ENCODE measurements at places on chromosomes 7 and 10.
A peak's percentile ranks its signal among the peaks of the same experiment; 100 is the strongest.

GRCh38 chr10:3043512-3044368, 23.6 kb upstream of the PFKP start:
- DNase-seq: peak; percentile 41

GRCh38 chr7:111827863-111828504, 265.7 kb upstream of the IMMP2L start:
- DNase-seq: no peak

GRCh38 chr10:30192846-30193608, 133.6 kb upstream of the JCAD start:
- no peak for DNase-seq

DNA sequence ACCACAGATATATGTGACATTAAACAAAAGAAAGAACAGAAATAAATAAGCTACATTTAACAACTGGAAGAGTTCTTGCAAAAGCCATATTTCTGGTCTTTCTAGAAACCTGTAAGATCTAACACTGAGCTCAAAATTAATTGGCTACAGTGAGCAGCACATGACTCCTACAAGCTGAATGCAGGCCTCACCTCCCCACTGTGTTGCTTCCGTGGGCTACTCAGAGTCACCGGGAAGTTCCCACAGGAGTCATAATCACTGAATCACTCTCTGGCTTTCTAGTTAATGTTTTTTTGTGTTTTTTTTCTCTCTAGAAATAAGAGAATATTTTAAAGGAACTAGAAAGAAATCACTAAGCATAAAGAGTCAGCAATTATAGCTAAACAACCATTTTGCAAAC, 10.2 kb upstream of the MRPS24 start:
- DNase-seq: no peak

GRCh38 chr10:69994262-69994661, 58.4 kb upstream of the MACROH2A2 start:
- DNase-seq: no peak

- no peak for DNase-seq
Measured at GRCh38 chr10:22673091-22673392, 41.3 kb downstream of the PIP4K2A start.

DNA sequence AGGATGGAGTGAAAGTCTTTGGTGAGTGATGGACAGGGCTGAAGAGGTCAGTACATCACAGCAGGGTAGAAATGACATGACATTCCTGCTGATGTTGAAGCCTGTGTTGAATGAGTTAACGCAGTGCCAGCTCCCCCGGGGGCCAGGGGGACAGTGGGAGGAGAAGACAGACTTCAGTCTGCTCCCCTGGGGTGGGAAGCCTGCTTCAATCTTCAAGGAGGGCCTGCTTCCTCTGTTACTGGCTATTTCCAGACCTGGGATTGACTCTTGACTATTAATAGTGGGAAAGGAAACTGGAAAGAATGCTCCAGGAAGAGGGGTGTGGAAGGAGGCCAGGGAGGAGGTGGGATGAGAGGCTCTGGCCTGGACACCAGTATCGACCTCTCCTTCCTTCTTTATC, 27.2 kb downstream of the PODXL start:
- no peak for DNase-seq

DNA sequence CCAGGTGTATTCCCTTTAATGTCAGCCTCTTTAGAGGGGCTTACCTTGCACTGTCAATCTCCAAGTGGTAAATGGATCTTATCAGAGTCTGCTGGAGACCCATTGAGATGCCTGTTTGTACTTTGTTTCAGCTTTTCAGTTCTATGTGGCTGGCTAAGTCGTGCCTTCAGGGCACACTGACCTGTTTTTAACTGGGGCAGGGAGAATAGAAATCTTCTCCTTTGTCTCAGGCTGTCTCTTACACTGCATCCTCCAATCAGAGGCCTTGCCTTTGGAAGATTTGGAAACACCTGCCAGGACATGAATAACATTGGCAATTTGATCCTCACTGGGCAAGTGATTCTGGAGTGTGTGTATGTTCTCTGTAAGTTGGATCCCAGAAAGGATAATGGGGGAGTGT, 65.0 kb downstream of the POU6F2 start:
- DNase-seq: no peak

GRCh38 chr7:30848121-30848855, 63.4 kb upstream of the AQP1 start:
- no peak for DNase-seq

- no peak for DNase-seq
Measured at GRCh38 chr7:106640368-106641141, 20.4 kb downstream of the CCDC71L start.

DNA sequence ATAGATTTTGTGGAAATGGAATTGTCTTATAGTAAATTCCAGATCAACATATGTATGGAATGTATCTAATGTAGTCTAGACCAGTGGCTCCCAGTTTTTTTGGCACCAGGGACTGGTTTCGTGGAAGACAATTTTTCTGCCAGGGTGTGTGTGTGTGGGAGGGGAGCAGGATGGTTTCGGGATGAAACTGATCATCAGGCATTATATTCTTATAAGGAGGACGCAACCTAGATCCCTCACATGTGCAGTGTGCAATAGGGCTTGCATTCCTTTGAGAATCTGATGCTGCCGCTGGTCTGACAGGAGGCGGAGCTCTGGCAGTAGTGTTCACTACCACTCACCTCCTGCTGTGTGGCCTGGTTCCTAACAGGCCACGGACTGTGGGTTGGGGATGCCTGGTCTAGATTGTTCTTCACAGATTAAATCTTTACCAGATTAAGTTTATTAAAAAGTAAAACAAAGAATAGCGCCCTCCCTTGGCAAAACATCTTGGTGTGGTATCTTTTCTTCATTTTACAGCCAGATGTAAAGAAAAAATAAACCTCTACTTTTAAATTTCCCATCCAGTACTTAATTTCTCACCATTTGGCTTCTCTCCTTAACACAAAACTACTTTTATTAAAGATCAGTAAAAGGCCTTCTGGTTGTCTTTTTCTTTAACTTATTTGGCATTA, 48.4 kb downstream of the SEPTIN7 start:
- no peak for DNase-seq

- DNase-seq: peak; percentile 39
Measured at GRCh38 chr7:88969167-88969566, 173.6 kb upstream of the TEX47 start.

DNA sequence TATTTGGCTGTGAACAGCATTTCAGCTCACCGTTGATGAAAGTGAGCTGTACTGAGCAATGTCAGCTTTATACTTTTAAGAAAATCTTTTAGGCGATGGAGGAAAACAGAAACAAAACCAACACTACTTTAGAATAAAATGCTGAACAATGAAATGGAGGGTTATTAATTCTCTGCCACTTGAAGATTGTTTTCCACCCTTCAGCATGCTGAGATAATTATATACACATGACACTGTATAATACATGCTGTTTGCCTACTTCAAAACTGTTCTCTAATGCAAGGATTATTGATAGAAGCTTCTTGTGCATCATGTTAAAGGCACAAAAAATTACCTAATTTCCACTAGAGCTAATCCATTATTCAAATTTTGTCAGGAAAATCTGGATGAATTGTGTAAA, 66.8 kb downstream of the CACNA2D1 start:
- peak; percentile 86 for DNase-seq

GRCh38 chr10:10367264-10367663, 650.4 kb upstream of the CELF2 start:
- DNase-seq: peak; percentile 64

DNA sequence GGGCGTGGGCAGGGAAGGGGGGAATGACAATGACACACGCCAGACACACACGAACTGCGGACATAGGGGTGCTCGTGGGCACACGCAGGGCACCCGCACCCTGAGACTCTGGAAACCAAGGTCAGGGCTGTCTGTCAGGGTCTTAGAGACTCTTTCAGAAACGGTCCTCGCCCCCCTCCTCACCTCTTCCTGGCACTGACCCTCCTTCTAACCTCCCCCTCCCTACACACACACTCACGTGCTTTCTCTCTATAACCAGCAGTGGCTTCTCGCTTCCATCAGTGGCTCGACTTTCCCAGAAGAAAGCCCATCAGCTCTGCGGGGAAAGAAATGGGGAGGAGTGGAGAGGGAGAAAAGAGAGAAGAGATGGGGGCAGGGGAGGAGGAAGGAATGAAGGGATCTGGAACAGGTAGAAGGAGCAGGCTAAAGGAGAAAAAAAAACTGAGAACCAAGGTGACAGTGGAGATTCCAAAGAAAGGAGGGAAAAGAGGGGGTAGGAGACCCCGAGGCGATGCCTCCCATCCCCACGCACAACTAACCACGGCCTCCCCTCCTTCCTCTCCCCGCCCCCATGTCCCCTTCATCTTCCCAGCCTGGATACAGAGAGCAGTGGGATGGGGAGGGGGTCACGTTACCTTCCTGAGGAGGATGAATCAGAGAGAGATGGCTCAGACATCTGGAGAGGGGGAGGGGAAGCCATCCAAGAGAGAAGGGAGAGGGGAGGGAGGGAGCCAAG, 1.7 kb upstream of the VGF start:
- no peak for DNase-seq

DNA sequence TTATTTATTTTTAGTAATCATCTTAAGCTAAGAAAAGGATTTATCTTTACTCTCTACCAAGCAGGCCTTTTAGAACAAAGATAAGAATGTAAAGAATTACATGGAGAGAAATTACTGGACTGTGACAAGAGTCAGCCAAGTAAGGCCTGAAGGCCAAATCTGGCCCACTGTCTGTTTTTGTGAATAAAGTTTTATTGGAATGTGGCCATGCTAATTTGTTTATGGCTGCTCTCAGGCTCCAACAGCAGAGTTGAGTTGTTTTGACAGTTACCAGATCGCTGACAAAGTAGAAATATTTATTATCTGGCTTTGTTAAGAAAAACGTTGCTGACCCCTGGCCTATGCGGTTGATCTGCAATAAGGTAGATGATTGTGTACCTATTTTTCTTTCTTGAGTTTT, 6.1 kb downstream of the ARID5B start:
- no peak for DNase-seq

DNA sequence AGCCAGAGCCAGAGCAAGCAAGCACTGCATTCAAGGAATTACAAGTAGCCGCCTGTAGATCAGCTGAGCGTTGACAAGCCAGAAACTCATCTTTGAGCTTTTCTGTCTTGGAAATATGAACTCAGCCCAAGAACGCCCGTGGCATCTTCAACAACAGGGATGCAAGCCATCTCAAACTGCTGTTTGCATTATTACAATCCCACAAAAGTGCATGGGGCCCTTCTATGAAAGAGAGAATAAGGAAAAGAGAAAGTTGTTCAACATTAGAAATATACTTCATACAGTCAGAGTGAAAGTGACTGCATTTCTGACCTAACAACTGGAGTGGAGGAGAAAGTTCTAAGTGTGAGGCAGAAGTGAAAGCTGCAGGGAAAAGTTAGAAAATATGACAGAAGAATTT, 6.5 kb downstream of the SGCE start:
- no peak for DNase-seq

DNA sequence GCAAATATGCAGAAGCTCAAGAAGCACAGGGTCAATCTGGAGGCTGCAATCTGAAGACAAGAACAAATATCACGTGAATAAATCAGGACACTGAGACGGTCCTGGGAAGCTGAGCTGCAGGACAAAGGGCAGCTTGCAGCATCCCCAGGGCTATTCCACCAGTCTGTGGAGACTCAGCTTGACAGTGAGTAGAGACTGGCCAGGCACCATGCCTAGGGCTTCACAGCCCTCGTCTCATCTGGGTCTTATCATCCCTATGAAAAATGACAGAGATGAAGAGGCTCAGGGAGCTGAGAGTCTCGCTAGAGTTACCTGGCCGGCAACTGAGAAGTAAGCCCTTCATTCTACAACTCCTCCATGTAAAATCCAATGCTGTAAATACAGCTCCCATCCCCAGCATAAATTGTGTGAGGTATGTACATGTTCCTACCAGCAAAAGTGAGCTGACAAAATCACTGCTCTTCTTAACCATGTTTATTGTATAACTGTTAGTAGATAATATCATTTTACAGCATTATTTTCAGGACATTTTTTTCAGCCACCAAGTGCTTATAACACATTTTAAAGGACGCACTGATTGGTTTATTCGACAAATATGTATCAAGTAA, 186.6 kb upstream of the IGFBP3 start:
- no peak for DNase-seq

DNA sequence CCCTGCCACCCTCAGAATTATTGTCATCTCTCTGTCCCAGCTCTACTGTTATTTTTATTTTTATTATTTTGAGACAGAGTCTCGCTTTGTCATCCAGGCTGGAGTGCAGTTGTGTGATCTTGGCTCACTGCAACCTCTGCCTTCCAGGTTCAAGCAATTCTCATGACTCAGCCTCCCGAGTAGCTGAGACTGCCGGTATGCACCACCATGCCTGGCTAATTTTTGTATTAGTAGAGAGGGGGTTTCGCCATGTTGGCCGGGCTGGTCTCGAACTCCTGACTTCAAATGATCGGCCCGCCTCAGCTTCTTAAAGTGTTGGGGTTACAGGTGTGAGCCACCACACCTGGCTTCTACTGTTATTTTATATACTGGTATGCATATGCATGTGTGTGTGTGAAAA, 11.0 kb downstream of the CALHM2 start:
- DNase-seq: no peak

GRCh38 chr10:104350127-104350635, 3.5 kb upstream of the CFAP58 start:
- peak; percentile 51 for DNase-seq

- DNase-seq: no peak
Measured at GRCh38 chr10:32411797-32412498, 34.0 kb upstream of the CCDC7 start.

DNA sequence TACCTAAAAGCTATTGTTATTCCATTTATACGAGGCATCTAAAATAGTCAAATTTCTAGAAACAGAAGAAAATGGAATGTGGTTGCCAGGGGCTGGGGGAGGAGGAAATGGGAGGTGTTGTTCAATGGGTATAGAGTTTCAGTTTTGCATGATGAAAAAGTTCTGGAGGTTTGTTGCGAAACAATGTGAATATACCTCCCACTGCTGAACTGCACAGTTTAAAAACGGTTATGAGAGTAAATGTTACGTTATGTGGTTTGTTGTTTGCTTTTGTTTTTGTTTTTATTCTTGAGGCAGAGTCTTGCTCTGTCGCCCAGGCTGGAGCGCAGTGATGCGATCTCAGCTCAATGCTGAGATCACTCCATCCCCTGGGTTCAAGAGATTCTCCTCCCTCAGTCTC, 64.9 kb upstream of the NRBF2 start:
- DNase-seq: no peak

GRCh38 chr10:75234017-75234682, 1.6 kb downstream of the COMTD1 start:
- DNase-seq: peak; percentile 68

- DNase-seq: no peak
Measured at GRCh38 chr7:37251222-37251621, 197.4 kb downstream of the ELMO1 start.

- DNase-seq: no peak
Measured at GRCh38 chr7:666454-667292, 59.8 kb upstream of the DNAAF5 start.

DNA sequence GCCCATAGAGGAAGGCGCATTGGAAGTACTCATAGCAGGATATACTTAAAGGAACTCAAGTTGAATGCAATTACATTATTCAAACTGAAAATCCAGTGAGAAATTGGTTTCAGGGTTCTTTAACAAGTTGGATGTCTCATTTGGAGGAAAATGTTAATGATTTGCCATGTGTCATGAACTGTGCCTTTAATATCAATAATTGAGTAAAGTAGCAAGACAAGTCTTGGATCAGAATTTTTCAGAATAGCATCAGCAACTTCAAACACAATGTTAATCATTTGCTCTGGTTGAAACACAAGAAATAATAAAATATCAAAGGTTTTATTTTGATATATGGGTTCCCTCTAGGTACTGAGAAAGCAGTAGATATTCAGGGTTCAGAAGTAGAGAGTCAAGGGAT, 24.5 kb upstream of the POU6F2 start:
- DNase-seq: no peak

- DNase-seq: no peak
Measured at GRCh38 chr10:125489731-125490130, 193.2 kb downstream of the TEX36 start.

Data from NCI-H748 treated with DMSO at 0.1 percent for 48 hours (cell line).